ENCODE measurements at places on chromosomes 2 and 18.
A peak's percentile ranks its signal among the peaks of the same experiment; 100 is the strongest.

DNA sequence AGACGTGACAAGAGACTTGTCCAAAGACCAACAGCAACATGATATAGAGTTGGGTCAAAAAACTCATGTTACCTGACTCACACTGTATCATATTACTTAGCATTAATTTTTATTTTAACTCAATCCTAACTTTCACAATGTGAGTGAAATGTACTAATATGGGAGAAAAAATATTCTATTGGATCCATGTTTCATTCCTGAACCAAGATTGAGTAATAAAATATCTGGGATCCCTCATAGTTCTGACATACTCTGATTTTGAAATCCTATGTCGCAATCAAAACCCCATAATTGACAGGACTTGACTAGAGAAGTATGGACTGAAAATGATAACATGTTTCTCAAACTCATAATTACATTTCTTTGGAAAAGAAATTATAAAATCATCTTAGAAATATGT lies 190.4 kb downstream of the RIT2 start:
- no peak for DNase-seq

- DNase-seq: no peak
These were observed 42.1 kb upstream of the TMEM131 start for GRCh38 chr2:98037666-98038336.

DNA sequence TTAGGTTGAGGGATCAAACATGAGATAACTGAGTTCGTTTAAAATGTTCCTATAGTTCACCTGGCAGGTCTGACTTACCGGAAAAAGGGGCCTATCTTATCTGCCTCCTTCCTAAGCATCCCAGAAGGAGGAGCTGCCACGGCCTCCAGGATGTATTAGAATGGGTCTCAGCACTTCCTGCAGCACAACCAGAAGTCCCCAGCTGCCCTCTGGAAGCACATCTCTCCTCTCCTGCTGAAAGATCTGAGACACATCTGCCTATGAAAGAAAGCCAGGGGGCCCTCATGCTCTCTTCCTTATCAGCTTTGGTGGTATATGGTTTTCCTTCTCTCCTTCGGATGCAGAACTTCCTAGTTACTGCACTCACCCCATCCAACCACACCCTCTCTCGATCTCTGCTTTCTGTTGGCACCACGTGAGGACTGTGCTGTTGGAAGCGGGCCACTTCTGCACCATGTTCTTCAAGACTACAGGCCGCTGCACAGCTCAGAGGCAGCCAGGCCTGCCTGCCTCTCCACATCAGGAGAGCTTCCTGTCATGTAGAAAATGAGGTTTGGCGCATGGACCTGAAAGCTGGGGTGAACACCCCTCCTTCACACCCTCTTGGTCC lies 6.5 kb downstream of the IGFBP5 start:
- DNase-seq: peak; percentile 40

- no peak for DNase-seq
These were observed 964 bp upstream of the ST3GAL5 start for GRCh38 chr2:85889627-85890281.

DNA sequence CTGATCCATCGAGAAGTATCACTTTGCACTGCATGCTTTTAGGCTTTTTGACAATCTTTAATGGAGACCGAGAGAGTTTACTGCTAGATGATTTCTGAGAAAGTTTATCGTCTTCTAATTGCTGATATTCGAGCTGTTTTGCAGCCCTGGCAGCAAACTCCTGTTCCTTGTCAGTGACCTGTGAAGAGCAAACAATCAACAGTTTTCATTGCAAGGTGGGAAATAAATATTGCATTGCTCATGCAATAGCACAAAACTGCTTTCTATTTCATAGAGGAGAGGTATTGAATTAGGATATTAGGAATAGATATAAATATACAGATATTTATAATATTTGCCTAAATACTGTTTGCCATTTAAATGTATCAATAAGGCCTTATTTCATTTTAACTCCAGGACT lies 65.5 kb downstream of the EPB41L3 start:
- DNase-seq: no peak

DNA sequence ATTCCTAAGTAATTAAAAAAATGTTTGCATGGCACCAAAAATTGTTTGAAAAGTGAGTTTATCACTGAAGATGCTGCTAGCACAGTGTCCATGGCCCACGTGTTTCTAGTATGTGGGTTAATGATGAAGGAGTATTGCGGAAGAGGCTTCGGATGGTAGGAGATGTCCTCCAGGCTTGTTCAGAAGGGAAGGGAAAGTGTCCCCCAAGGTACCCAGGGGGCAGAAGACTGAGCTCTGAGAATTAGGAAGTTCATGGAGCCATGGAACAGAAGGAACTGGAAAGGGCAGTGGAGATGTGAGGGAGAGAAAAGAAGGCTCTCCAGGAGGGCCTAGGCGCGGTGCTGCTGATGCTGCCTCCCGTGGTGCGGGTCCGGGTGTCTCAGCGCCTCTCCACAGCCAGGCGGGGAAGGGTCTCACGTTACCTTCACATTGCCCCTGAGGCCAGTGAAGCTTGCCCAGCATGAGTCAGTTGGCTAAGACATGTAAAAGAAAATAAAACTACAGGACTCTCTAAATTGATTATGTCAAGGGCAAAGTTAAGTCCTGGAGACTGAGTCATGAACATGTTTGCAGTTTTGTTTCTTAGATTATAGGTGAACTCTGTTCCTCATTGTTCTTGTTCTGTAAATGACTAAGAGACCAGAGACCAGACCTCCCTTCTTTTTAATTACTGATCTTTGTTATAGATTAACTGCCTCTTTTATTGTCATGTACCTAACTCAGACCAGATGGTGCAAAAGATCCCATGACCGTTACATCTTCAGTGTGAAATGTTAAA lies 89.0 kb downstream of the MTCL1 start:
- peak; percentile 74 for DNase-seq

GRCh38 chr2:134432435-134432883 lies 178.6 kb downstream of the MGAT5 start:
- DNase-seq: no peak

- DNase-seq: peak; percentile 28
These were observed 833.7 kb upstream of the CHAC2 start for GRCh38 chr2:52933878-52934277.

GRCh38 chr2:37784759-37785149 lies 113.3 kb upstream of the CDC42EP3 start:
- no peak for DNase-seq

GRCh38 chr2:1781291-1782080 lies 37.2 kb upstream of the PXDN start:
- DNase-seq: peak; percentile 29

DNA sequence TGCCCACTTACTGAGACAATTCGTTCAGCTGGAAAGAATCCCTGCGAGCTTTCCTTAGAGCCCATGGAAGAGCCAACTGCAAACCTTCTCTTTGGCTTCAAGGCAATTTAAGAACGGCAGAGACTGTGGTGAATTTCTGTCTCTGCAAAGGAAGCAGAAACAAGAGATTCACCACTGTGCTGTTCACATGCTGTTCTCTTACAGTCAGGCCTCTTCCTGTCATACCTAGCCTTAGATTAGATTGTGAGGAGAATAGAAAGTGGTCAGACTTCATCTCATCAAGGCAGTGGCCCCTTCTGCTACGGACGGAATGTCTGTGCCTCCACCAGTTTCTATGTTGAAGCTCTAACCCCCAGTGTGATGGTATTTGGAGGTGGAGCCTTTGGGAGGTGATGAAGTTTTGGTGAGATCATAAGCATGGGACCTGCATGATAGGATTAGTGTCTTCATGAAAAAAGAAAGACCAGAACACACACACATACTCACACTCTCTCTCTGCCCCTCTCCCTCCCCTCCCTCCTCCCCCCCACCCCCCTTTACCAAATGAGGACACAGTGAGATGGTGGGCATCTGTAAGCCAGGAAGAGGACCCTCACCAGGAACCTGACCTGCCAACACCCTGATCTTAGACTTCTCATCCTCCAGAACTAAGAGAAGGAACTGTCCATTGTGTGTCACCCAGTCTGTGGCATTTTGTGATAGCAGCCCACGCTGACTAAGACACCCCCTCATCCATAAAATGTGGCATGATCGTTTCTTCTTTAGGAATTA lies 45.6 kb upstream of the NRP2 start:
- no peak for DNase-seq

DNA sequence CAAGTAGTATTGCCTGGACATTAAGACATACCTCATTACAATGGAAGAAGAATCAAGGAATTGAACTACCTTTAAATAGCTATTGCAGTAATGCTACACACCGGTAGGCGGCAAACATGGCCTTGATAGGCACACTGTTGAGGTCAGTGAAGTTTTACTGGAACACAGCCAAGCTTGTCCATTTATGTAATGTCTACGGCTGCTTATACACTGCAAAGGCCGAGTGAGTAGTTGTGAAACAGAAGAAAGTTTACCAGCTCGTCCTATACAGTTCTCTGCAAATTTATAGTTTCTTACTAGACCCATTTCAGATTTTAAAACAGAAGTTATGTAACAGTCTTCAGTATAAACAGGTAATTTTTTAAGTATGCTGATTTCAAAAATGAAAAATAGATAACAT lies 38.8 kb downstream of the PPP4R1 start:
- DNase-seq: peak; percentile 95

- no peak for DNase-seq
These were observed 7.2 kb upstream of the SEMA4C start for GRCh38 chr2:96877042-96877451.

DNA sequence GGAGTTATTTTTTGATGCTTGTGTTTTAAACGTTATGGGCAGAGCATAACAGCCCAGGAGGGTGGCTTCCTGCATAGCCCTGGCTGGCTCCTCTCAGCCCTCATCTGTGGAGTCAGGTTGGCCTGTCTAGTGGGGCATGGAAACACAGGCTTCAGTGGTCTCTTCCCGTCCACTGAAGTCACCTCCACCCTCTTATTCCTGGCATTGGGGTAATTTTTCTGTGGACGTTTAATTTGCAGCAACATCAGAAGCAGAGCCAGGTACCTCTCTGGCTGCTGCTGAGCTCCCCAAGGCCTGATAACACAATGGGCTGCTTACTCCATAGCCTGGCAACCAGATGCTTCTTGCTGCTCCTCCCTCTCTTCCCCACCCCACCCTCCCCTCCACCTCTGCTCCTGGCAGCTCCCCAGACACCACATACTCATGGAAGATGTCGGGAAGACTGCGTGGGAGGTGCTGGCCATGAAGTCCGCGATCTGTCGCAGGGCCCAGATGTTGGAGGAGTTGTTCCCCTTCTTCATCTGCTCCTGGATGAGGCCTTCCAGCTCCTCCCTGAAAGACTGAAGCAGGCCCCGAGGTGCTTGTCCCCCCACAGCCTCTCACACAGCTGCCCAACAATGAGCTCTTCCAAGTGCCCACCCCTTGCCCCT lies 64.0 kb downstream of the ADD2 start:
- DNase-seq: peak; percentile 50

DNA sequence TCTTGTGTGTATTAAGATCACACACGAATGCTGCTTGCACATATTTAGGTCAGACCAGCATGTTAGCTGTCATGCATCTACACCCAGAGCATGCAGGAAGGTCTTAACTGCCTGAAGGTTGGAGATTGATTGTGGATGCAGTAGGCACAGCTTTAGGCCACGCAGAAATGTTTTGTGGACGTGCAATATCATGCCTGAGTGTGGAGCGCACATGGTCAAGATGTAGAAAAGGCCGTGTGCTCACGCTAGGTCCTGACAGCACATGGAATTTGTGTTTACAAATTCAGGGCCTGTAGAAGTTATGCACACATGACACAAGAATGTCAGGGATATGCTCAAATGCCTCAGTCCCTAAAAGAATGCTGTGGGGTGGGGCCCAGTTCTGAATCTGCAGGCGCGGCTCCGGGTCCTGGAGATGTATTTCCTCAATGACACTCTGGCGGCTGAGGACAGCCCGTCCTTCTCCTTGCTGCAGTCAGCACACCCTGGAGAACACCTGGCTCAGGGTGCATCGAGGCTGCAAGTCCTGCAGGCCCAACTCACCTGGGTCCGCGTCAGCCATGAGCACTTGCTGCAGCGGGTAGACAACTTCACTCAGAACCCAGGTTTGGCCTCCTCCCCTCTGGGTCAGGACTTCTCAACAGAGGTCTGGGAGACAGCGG lies 27.9 kb downstream of the MARCO start:
- DNase-seq: no peak

GRCh38 chr2:131016826-131017741 lies 76.2 kb downstream of the FAM168B start:
- DNase-seq: peak; percentile 61

DNA sequence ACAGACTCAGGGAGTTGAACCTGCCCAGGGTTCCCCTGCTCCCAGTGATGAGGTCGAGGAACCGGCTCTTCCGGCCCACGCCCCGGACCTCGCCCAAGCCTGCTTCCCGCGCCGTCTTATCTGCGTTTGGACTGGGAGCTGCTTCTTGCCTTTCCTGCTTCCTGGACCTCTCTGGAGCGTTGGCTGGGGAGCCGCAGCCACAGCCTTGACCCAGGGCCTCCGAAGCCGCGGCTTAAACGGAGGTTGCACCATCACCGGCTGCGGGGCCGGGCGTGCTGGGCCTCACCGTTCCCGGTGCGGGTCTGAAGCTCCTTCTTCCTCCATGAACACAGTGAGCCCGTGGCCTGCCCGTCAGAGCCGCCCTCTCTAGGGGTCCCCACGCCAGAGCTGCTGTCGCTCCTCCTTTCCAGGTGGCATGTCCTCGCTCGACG lies 13.3 kb downstream of the NTSR2 start:
- DNase-seq: no peak

DNA sequence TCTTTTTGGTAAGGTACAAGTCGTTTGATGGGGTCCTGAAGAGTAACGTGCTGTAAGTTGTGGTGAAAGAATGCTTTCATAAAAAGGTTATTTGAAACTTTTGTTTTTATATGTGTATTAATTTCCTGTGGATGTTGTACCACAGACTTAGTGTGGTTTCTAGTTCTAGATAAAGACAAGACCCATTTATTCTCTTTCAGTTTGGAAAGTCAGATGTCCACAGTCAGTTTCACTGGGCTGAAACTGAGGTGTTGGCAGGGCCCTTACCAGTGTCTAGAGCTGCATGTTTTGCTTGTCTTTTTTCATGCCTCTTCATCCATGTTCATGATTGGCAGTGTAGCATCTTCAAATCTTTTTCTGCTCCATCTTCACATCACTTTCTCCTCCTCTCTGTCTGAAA lies 22.1 kb upstream of the DOCK10 start:
- no peak for DNase-seq

DNA sequence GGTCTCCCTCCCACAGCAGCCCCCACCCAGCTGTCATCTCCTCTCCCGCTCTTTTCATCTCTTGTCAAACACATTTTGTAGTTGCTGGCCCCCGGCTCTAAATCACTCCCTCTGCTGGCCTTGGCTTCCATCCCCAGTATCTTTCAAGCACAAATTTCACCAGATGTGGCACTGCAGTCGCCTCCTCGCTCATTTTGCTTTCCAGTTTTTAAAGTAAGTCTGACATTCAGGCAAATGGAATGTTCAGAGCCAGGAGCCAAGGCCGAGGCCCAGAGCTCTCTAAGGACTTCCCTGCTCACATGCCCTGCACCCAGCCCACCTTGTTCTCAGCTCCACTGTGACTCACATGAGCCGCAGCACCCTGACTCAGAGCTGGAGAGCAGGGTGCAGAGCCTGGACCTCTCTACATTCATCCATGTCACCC lies 158.4 kb downstream of the GALNT14 start:
- DNase-seq: peak; percentile 84

- no peak for DNase-seq
These were observed 10.7 kb downstream of the DBI start for GRCh38 chr2:119377294-119377992.

All from astrocyte of the hippocampus (primary cell).